Thymus (tissue), 14 donors: ENCODE measurements at places on chromosomes 16 and 17. TPM values are rescaled to one million over a fixed set of nuclear protein-coding genes. Genes with fewer than 3 reads are reported as not detected.

GRCh38 chr16:86505185-86505898 lies 5.0 kb upstream of the FOXF1 start:
- no peak for DNase-seq

GRCh38 chr17:79513820-79514535 lies 96.9 kb downstream of the RBFOX3 start:
- no peak for DNase-seq

- no peak for DNase-seq
Measured at GRCh38 chr17:65268832-65269231, 131.7 kb downstream of the RGS9 start.

The SPATA2L gene
- polyA plus RNA-seq, result 9.1 TPM

GRCh38 chr16:24539850-24540601 lies 660 bp downstream of the RBBP6 start:
- no peak for DNase-seq

The CPNE2 gene
- polyA plus RNA-seq, result 27.5 TPM

DNA sequence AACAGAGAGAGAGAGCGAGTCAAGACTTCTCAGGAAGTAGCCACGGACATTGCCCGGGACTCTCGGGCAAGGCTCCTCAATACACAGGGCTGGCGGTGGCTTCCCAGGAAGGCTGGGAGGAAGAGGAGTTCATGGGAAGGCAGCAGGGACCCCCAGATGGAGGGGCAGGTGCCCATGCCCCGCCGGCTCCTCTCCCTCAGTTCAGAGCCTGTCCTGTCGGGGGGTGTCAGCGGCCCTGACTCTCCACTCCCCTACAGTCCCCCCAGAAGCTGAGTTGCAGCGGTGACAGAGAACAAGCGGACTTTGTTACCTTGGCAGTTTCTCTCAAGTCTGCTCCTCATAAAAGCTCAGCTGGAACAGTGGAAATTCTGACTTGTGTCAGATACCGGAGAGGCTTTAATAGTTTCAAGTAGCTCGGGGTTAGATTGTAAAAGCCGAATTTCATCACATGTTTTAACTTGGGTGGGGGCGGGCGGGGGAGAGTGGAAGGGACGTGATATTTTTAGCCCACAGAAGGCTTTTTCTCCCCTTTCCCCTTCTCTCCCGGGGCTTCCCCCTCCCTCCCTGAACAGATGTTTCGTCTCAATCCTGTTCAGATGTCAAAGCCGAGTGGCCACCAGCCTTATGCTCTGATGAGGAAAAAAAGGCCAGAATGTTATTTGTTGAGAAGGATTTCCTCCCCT lies 65.2 kb downstream of the NKD1 start:
- DNase-seq, result no peak

The KRTAP9-4 gene
- polyA plus RNA-seq, result 0.05 TPM

- no peak for DNase-seq
Measured at GRCh38 chr17:17398188-17398942, 78.4 kb upstream of the MED9 start.

DNA sequence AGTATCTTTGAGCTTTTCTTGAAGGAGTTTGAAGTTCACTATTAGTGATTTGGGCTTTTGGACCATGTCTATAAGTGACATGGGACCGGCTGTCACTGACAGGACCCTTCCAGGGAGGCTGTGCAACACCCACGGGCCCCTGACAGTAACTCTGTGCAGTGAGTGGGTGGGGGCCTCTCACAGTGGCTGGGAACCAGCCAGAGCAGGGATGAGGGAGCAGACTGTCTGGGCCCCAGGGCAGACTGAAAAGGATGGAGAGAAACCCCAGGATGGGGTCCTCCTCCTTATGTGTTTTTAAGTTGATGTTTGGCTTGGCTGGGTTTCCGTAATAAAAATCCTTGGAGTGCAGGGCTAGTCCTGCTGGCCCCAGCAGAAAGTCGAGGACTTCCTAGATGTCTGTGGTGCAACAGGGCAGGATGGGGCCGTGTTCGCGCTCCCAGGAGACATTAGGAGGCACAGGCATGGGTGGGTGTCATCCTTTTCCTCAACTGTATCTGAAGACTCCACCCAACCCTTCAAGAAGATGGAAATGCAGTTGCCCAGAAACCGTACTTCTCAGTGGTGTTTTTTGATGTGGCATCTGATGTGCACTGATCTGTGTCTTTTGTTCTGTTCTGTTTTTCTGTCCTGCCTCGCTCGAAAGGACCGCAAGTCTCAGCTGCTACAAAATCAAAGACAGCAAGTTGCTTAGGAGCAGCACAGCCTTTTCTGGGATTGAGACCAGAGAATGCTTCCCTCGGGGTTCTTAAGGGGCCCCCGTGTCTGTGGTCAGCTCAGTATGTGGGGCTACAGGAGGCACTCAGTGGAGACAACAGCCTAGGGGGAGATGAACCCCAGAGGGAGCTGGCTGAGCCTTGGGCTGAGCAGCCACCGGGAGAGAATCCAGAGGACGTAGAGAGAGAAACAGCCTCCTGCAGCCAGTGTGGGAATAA lies 24.2 kb downstream of the PLD6 start:
- peak; percentile 76 for DNase-seq

The RND2 gene
- 0.41 TPM for polyA plus RNA-seq
